ENCODE measurements at places on chromosomes 1 and 21.

DNA sequence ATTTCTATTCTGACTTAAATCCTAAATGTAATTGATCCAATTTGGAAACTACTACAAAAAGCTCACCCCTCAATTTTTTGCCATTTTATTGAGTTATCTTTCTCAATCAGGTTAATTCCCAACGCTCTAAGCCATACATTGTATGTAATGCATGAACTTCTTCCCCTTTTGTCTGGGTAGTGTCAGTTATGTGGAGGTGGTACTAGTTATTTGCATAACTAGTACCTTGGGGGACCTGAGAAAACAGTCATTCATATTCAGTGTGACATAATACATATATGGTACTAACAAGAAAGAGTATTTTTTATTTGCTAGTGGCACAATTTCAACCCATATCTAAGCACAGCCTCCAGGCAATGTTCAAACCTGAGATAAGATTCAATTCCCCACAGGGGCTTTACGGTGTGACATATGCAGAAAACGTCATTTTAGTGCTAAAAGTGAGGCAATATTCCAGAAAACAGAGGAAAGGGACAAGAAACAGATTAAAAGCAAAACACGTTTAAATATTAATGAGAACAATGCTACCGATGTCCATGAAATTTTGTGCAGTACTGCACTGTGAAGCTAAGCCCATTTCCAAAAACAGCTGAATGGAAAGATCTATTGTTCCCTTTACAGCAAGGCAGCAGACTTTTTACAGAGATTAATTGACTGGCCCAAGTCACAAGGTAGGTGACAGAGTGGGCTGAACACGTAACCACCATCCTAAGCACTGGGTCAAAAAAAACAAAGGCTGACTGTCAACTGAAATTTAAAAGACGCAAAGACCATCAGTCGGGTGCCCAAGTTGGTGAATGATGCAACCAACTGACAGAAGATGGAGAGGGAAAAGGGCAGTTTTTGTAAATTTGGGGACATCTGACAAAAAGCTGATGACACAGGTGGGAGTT is 1.4 kb downstream of the HLCS start:
- DNase-seq: no peak

GRCh38 chr1:205680073-205680851 is at the start of gene SLC45A3:
Gene SLC45A3, minus strand, starts transcription at chr1:205680509. Its CDS starts 15,853 bp downstream, at chr1:205664656.
- peak; percentile 65 for DNase-seq

DNA sequence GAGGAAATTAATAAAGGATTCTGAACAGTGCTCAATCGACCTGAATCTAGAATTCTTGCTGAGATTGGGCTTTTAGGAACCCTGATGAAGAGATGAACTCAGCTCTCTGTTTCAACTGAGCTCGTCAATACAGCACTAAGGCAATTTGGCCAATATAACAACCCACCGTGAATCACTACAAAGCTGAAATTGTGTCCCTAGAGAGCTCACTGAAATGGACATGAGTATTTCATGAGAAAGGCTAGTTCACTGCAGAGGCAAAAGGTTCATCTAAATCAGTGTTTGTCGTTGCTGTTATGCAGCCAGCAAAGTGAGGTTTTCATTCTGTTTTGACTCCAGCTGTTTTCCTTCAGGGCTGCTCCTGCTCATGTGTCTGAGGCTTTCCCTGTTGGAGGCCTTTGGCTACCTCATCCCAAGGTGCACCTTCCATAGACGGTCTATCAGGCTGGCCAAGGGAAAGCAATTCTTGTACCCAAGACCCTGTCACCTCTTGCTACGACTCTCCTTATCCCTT is 83.5 kb downstream of the URB2 start:
- DNase-seq: no peak

DNA sequence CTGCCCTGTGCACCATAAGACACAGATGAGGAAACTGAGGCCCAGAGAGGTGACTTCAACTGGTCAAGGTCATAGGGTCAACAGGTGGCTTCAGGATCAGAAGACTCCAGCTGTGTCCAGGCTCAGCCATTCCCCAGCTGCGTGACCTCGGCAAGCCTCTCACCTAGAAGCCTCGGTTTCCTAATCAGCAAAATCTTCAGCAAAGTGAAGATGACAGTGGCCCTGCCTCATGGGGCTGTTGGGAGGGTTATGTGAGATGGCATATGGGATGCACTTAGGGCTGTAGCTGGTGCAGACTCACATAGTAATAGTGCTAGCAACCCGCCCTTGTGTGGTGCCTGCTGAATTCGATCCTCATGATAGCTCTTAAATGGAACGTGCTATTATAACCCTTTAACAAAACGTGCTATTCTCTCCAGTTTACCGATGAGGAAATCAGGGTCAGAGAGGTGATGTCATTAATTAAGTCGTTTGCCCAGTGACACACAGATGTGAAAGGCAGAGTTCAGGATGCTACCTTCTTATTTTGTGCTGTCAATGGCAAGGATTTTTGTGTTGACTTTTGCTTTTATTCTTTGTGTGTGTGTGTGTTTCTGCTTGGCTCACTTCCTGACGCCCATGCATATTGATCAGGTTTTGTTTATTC is 472.9 kb downstream of the MATN1 start:
- DNase-seq: no peak

- no peak for DNase-seq
Measured at GRCh38 chr1:36383240-36383639, 2.5 kb downstream of the STK40 start.

GRCh38 chr1:169894424-169895145 is 889 bp upstream of the SCYL3 start:
- DNase-seq: no peak

DNA sequence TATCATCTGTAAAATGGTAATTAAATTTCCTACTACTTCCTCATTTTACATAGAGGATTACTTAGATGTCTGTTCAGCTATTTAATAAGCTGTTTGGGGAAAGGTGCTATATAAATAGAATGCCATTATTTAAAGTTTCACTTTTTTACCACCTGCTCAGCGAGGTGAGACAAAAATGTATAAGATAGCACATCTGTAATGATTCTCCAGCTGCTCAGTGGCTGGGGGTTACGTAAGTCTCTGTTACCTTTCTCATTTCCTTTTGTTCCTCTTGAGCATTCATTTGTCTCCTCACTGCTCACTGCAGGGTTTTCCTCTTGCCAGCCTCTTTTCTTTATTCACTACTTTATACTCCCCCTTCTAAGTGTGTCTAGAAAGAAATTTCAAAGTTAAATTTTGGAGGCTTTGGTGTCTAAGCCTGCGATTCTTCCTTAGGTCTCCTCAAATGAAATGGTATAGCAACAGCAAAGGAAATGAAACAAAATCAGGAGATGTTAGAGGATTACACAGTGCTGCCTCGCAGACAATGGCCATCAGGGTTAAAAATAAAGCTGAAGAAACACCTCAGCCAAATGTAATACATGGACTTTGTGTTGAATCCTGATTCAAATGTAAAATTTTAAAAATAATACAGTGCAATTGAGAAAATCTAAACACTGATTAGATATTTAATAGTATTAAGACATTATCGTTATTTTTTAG is 6.8 kb downstream of the RGS8 start:
- DNase-seq: no peak

- DNase-seq: no peak
Measured at GRCh38 chr1:44585315-44585920, 88.9 kb downstream of the TMEM53 start.

GRCh38 chr1:223110952-223111351 is 32.1 kb downstream of the TLR5 start:
- DNase-seq: no peak

- DNase-seq: no peak
Measured at GRCh38 chr1:25700144-25700523, 83.5 kb downstream of the MAN1C1 start.

DNA sequence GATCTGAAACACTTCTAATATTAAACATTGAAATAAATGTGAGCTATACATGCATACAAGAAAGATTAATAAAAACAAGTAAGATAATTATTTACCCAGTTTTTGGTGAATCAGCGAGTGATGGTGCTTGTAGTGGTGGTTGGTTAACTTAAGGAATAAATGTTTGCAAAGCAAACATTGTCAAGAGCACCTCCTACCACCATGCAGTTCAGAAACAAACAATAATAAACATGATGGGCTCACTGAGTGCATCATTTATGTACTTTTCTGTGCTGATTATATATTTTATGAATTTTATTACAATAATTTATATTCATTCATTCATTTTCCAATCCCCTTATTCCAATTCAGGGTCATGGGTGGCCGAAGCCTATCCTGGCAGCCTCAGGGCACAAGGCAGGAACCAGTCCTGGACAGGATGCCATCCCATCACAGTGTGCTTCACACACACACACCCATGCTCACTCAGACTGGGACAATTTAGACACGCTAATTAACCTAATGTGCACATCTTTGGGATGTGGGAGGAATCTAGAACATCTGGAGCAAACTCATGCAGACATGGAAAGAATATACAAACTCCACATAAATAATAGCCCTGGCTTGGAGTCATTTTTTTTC is 57.8 kb downstream of the ZMYM4 start:
- no peak for DNase-seq

DNA sequence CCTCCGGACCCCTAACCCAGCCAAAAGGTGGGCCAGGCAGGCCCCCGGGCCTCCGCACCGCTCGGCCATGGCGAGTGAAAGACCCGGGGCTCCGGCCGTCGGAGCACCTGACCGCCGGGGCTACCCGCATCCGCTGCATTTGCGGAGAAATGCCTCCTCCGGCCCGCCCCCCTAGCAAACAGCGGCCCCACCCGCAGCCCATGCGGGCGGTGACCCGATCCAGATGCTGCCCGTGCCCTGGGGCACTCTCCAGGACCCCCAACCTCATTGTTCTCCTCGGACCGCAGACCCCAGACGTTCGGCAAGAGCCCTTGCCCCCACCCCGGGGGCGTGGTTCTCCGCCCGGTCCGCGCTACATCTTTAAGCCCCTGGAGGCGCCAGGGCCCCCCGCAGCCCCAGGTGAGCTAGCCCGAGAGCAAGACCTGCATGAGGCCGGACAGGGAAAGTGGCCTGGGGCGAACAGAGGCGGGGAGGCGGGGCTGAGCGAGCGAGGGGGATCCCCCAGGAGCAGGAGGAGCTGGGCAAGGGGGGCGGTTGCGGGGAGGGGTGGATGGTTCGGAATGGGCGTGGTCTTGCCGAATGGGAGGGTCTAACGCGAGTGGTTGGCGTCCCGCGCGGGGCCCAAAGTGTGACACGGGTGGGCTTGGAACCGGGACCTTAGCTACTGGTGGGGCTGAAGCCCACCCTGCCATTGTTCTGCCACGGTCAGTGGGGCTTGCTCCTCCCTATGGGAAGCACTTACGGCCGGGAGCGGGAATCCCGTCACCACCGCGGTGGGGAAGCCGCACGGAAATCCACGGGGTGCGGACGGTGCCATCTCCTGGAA is 6.3 kb upstream of the CRYBG2 start:
- no peak for DNase-seq

DNA sequence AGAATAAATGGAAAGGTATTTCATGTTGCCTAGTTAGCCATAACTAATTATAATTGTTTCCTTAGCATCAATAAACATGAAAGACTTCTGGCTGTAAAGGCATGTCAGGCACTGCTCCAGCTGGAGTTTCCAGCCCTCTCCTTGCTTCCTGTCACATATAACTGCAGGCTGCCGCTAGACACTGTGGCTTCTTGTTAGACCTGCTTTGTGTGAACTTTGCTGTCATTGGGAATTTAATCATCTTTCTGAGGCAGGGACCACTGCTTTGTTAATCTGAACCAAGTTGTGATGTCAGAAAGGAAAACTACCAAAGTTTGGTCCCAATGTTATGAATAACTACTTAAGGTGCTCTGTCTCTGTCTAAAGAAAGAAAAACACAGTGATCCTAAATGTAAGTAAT is 90.3 kb upstream of the DUSP10 start:
- DNase-seq: no peak

GRCh38 chr1:201925981-201926645 is 20.2 kb downstream of the LMOD1 start:
- no peak for DNase-seq
